DMS79 treated with DMSO at 0.1 percent for 48 hours (cell line): ENCODE measurements at places on chromosomes 7 and 10.
A peak's percentile ranks its signal among the peaks of the same experiment; 100 is the strongest.

DNA sequence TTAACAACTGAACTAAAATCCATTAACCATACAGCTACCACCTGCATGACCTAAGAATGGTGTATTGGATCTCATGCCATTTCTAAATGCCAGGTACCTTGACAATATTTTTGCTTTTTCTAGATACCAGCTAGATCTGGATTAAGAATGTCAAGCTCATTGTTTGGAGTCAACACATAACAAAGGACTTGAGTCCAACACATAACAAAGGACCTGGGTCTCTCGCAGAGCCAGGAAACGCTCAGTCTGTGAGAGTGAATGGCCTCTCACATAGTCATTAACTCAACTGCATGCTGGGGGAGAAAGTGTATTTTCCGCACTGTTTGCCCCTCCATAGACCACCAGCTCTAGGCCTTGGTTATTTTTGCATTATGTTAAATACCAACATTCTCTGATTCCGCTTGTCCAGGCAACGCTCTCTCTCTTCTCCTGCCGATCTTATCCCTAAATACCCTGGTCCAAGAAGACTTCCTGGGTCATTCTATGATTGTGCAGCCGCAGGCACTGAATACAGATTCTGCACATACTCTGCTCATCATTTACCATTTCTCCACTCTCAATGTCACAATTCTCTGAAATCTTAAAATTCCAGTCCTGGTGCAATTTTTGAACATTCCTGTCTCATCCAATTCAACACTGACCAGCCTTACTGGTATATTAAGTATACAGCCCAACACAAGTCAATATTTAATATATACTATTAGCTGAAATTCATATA lies 31.2 kb downstream of the ITIH5 start:
- DNase-seq: no peak

- no peak for DNase-seq
Measured at GRCh38 chr7:10708447-10708846, 265.2 kb upstream of the PHF14 start.

DNA sequence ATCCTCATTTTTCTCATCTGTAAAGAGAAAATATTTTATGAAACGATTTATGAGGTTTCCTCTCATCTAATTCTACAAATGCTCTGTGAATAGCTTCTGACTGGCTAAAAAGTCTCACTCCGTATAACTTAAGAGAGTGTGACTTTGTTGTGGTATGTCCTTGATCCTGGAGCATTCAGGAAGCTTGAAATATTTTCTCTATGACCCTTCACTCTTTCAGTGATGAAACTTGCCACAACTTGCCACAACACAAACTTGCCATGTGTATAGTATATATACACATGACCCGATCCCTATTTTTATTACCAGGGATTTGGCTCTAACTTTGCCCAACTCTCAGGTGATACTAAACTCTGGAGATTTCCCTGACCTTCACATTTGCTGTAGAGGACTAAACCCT lies 74.1 kb downstream of the TES start:
- DNase-seq: no peak

DNA sequence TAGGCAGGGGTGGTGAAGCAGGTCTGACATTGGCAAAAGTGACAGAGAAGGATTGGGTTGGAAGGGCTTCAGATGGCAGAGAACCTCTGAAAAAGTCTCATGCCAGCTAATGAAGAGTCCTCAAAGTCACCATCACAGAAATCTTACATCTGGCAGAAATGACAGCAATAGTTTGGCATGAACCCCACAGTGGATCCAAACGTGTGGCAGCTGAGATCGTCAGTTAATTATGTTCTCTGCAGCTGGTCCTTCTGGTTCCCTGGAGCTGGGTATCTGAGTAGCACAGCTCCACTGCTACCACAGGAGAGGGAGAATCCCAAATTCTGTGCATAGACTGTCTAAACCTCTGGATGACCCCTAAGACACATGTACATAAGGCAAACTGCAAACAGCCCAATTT lies 73.4 kb downstream of the ALOX5 start:
- no peak for DNase-seq

GRCh38 chr10:107545717-107546116 lies 381.2 kb upstream of the SORCS1 start:
- no peak for DNase-seq

- peak; percentile 0 for DNase-seq
Measured at GRCh38 chr10:79286318-79286951, 60.8 kb upstream of the PPIF start.

DNA sequence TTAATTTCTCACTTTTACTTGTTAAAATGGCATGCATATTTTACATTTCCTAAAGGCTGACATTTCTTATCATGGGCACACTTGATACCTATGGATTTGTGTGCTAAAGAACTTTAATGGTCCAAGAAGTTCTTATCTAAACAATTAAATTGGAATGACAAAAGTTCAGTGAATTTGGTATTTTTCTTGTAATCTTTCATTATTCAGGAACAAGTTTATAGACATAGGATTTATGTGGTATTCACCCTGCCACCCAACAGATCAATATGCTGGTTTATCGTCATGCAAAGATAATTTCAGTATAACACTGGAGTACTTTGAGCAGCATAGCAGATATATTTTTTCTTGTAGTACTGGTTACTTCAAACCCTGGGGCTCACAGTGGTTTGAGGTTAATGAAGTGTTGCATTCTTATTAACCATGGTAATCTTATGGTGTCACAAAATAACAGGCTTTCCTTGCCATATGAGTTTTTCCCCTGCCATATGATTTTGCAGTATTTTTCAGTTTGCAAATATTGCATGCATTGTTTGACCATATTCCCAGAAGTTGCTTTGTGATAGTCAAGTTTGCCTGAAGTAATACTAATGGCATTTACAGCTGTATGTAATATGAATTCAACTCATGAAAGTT lies 148.8 kb downstream of the PPP1R9A start:
- DNase-seq: no peak

DNA sequence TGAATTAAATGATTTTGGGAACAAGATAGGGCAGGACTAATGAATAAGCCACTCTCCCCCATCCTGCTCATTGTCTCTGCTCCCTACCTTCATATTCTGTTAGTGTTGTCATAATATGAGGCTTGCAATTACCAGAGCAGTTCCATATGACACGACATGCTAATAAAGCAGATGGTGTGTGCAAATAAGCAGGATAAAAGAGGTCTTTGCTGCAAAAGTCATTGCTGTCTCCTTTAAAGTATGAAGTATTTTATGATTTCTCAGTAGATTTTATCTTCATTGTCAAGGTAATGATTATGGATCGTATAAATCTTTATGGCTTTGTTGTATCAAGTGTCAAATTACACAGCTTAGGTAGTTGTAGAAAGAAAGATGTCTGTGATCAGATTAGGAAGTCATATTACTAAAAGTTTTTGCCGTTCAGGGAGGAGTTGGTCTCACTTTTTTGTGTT lies 114.8 kb downstream of the SDK1 start:
- no peak for DNase-seq

DNA sequence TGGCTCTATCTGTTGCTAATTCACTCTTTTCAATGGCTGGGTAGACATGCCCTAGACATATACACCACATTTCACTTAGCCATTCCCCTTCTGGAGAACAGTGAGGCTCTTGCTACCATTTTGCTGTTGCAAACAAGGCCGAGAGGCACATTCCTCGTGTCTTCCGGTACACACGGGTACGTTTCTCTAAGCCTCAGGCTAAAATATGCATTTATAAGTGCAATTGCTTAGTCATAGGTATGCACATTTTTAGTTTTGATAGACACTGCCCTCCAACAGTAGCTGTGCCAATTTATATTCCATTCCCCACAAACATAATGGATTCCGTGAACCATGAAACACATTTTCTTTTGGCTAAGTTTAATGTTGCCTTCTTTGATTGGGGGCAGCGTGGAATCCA lies 13.2 kb downstream of the CHAT start:
- no peak for DNase-seq

DNA sequence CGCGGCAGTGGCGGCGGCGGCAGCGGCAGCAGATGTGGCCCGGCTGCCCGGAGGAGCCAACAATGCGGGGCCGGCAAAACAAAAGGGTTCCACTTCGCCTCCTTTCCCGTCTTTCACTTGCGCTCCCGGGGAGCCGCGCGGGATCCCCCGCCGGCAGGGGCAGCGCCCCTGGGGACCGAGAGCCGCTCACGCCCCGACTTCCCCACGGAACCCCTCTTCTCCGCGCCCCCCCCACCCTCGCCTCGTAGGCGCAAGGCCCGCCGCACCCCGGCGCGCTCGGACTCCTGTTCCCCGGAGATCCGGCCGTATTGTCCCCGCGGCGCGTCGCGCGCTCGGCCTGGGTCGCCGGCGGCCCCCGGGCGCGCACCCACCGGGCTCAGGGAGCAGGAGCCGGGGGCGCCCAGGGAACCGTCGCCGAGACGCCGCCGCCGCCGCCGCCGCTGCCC lies 854 bp downstream of the CTBP2 start:
- no peak for DNase-seq

GRCh38 chr7:102843850-102844249 lies 69.0 kb upstream of the LRRC17 start:
- DNase-seq: no peak

DNA sequence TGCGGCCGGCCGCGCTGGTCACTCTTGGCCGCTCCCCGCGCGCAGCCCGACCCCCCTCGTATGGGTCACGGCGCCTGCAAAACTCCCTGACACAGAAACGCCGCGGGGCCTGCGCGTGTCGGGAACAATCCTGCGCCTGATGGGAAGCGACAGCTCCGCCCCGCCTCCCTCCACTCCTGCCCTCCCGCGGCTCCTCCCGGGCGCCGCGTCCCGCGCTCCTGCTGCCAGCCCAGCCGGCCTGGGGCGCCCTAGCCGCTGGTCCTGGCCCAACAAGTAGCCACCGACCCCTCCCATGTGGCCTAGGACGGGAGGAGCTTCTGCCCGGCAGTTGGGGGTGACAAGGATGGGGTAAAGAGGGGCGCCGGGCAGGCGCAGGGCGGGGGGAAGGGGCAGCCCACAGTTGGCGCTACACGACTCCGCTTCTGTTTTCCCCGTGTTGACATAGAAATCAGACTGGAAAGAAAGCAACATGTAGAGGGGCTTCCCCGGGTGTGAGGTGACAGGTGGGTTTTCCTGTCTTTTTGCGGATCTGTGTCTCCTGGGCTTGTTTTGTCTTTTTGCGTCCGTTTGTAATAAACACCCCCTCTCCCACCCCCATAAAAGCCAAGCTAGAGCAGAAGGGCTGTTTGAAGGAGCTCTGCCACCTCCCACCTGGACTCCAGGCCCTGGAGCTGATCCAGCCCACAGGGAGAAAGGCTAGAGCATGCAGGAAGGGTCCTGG lies 35.1 kb upstream of the PAX2 start:
- no peak for DNase-seq

- DNase-seq: no peak
Measured at GRCh38 chr7:34756025-34756437, 98.0 kb downstream of the NPSR1 start.

GRCh38 chr7:154863766-154864522 lies 139.0 kb downstream of the PAXIP1 start:
- DNase-seq: no peak

DNA sequence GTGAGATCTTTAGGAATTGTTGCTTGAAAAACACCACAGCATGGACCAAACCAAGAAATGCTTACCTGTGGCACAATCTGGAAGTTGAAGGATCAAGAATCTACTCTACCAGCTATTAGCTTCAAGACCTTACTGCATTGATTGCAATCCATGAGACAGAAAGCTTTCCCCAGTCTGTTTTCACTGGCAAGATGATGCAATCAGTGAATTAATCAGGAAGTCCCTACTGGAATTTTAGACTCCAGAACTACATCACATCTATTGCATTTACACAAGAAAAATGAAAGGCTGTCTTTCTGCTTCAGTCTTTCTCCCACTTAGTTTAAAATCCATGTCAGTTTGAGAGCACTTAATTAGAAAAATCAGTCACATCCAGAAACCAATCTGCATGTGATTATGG lies 191.7 kb downstream of the TFEC start:
- DNase-seq: no peak

GRCh38 chr7:77450613-77451012 lies 34.5 kb upstream of the GSAP start:
- no peak for DNase-seq

GRCh38 chr10:104862-105565 lies 30.2 kb upstream of the ZMYND11 start:
- no peak for DNase-seq

DNA sequence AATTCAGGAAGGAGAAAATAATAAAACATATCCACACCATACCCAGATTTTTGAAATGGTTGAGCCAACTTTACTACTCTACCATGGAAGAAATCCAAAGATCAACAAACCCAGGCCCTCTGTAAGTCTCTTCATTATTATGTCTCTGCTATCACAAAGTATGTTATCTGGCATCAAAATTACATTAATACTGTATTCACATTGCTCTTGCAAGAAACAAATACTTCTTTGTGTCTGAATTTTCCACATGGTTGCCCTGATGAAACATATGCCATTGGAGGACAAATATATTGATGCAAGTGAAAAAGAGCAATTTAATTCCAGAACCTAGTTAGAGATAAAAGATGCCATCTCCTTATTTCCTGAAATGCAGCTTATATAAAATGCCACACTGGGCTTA lies 204.0 kb downstream of the FZD1 start:
- no peak for DNase-seq

- DNase-seq: no peak
Measured at GRCh38 chr7:152602962-152603361, 73.0 kb downstream of the XRCC2 start.

DNA sequence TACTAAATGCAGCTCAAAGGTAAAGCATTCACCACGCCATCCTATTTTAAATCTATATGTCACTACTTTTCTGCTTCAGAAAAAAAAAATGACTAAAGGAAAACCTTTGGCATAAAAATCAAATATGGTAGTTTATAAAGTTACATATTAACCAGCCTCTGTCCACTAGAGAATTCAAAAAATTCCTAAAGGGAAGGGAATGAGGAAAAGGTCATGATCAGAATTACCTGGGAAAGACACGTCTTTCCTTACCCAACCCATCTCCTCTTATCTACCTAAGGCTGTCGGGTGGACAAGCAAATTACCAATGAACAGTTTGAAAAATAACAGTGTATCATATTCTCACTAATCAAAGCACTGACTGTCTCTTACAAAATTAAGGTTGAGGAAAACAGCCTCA lies 100.7 kb upstream of the TMEM106B start:
- no peak for DNase-seq

- DNase-seq: no peak
Measured at GRCh38 chr7:117153016-117153545, 169.8 kb downstream of the WNT2 start.

GRCh38 chr7:270351-270983 lies 19.5 kb upstream of the FOXL3 start:
- DNase-seq: no peak
